ENCODE measurements at places on chromosomes 7 and 10.

DNA sequence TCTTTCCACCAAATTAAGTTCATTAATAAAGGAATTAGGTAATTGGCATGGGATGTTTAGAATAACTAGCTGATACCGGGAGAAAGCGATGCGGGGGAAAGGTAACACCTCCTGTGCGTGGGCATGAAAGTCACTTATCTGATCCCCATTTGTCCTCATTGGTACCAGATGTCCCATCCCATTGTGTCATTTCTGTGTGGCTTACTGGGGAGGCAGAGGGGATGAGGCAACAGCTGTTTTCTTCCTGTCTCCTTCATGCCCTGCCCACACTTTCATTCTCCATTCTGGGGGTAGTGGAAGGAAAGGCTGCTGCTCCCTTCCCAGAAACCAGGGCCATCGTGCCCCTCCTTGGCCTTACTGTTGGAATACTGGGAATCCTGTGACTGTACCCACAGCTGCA, 27.1 kb downstream of the EEPD1 start:
- DNase-seq = no peak

- no peak for DNase-seq
These were observed 37.0 kb upstream of the LRRC17 start for GRCh38 chr7:102875700-102876295.

GRCh38 chr7:108480311-108480710, 24.1 kb upstream of the NRCAM start:
- no peak for DNase-seq

GRCh38 chr10:93464776-93465388, 17.3 kb downstream of the MYOF start:
- DNase-seq = no peak

DNA sequence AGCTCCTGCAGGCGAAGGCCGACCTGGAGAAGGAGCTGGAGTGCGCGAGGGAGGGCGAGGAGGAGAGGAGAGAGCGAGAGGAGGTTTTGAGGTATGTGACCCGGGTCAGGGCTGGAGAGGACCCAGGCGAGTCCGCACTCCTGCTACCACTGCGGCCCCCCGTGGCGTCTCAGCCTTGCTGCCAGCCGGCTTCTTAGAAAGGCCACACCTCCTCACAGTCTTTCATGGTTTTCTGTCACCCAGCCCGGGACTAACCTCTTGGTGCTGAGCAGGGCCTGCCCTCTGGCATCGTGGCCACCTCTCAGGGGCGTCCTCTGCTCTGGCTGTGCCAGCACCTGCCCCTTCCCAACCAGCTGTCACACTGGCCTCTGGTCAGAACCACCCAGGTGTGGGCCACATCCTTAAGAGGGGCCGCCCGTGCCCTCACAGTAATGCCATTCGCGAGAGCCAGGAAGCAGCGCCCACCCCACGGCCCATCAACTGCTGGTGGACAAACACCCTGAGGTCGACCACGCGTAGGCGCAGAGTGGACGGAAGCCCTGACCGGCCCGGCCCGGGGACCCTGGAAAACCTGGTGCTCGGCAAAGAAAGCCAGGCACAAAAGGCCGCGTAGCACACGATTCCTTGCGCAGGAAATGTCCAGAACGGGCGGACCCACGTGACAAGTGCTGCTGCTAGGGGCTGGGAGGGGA, 34.4 kb downstream of the IQCE start:
- no peak for DNase-seq

DNA sequence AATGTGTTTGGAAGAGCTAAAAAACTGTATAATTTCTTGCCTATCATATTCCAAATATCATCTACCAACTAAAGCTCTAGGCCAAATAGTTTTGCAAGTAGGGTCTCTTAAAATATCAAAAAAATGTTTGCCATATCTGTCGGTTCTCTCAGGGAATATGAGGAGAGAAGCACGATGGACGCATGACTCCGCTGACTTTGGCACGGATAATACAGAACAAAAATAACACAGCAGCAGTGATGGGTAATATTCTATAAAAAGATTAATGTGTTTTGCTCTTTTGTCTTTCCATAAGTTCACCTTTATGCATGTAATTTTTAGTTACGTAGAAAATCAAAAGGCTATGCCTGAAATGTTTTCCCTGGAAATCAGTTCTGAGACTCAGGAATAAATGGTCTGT, 919 bp upstream of the IDI2 start:
- DNase-seq = no peak

DNA sequence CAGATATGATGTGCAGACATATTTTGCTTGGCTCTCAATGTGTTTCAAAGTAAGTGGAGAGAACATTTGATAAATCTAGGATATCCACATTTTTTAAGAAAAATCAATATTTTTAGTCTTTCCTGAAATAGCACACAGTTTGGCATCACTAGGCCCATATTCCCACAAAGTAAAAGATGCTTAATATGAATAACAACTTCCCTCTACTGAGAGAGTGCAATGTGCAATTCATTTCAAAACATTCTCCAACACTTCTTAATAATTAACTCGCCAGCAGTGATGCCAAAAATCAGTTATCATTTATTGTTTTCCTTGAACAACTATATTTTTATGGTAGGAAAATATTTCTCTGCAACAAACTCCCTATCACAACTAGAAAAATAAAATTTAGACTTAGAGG, 800.2 kb upstream of the MBL2 start:
- no peak for DNase-seq

- no peak for DNase-seq
These were observed 8.2 kb downstream of the LFNG start for GRCh38 chr7:2527505-2528467.

- no peak for DNase-seq
These were observed 50.7 kb downstream of the AKR1D1 start for GRCh38 chr7:138126928-138127327.

- no peak for DNase-seq
These were observed 39.1 kb downstream of the PDE1C start for GRCh38 chr7:32030904-32031692.

GRCh38 chr10:133212853-133213494, 17.0 kb upstream of the UTF1 start:
- DNase-seq = no peak

DNA sequence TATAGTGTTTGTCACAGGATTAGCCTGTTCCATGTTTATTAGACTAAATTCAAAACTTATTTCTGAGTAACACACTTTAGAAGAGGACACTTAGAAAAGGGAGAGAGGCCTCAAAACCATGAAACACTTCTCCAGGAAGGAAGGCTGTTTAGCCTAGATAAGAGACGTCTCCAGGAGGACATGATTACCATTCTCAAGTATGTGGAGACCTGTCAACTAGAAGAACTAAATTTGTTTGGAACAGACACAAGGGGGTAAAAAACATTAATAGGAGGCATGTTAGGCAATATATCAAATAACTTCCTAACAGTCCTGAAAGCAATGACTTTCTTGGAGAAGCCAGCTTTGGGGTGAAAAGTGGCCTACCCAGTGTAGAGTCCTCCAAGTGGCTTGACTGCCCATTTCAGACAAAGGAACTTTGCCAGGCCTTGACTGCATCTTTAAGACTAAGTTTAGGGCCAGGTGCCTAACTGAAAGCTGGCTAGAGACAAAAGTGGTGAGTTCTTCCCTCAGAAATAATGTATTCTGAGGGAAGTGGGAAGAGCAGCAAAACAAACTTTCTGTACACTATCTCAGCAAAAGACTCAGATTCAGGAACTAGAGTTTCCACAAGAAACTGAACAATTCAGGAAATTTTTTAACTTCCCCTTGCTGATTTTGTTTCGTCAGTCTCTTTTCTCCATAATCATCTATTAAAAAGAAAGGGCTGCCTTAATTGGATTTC, 11.8 kb downstream of the NCOA4 start:
- DNase-seq = no peak

GRCh38 chr10:102814453-102814871, 22.8 kb downstream of the CYP17A1 start:
- no peak for DNase-seq

DNA sequence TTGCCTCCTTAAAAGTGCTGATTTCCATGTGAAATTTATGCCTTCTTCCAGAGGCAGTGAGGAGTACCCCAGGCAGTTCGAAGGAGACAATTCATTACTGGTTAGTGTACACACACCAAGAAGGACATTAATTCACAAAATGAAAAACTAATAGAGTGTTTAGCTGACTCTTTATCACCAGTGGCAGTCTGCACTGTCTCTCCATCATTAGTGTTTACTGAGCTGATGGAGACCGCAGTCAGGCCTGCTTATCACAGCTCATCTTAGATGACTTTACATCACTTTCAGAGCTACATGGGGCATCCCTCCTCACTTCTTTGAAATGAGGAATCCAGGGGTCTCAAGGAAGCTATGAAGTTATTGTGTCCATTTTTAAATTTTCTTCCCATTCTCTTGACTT, 155.5 kb upstream of the LRGUK start:
- no peak for DNase-seq

DNA sequence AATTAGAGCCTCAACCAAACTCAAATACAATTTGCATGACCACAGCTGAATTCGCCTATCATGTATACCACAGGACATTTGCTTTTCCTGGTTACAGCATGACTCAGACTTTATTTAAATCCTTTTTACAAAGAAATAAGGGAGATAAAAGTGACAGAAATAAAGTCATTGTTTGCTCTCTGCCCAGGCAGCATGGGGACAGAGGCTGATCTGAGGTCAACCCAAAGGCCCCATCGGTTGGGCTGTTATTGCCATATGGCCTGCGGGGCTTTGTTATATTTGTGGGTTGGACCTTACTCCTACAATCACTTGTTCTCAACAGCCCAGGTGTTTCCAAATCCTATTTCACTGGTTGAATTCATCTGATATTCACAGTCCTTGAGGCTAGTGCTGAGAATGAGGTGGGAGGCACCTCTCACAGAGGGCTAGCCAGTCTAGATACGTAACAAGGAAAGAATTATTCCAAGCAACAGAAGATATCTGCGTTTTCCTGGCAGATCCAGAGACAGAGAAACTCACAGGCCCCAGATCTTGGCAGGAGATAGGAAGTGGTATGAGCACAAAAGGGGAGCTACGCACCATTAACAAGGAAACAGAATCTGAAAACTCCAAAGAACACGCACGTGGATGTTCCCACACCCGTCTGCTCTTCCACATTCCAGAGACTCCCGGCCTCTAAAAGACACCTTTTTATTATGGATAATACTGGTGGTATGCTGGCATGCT, 117.3 kb downstream of the HIPK2 start:
- no peak for DNase-seq

- DNase-seq = no peak
These were observed 380.8 kb upstream of the LRGUK start for GRCh38 chr7:133746305-133746704.

DNA sequence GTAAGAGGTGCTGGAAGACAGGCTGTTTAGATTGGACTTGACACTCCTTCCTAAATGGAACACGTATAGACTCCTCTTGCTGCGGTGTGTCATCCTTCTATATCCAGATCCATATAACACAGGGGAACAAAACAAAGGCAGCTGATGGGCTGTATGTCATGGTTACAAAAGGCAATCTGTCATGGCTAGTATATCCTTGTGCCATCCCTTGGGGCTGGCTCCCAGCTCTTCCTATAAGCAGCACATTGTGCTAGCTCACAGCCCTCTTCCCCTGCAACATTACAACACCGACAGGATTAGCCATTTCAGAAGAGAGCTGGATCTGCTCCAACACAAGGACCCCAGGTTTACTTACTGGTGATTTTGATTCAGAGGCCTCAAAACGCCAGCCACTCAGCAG, 15.3 kb downstream of the LIPK start:
- no peak for DNase-seq

DNA sequence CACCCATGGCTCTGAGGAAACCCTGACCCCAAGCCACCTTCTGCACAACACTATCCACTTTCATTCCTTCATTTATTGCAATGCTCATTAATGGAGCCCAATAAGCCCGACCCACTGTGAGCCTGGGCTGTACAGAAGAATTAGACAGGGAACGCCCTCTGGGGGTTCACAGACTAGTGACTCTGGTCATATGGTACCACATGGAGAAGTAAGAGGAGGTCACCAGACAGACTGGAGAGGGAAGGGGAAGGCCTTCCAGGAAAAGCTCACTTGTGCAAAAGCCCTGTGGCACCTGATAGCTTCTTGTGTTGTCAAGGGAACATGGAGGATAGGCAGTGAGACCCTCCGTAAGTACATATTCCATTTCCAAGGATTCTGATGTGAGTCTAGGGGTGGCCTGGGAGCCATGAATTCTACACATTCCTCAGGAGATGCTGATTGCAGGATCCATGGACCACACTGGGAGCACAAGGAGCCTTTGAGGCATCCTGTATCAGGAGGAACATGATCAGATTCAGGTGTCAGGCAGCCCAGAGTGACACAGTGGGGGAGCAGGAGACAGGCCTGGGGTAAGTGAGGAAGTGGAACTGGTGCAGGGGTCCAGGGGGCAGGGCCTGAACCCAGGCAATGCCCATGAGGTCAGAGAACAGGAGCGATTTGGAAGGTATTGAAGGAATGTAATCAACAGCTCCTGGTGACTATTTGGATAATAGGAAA, 19.9 kb downstream of the TMEM72 start:
- DNase-seq = no peak

GRCh38 chr7:140082770-140083169, 20.0 kb upstream of the PARP12 start:
- DNase-seq = no peak

DNA sequence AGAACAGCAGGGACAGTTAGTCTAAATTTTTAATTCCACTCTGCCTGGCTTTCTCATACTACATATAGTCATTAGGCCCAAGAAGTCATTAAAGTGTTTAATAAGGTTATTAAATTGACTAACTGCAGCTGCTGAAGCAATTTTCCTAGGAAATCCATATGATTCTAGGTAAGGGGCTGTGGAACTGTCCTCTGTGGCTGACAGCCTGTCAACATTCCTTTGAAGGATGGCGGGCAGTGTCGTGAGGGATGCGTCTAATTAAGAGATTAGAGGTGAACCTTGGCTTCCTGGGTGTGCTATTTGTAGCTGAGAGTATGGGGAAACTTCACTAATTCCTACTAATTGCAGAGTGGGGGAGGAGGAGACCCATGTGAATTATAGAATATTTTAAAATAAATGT, 64.6 kb downstream of the SNX10 start:
- DNase-seq = no peak

GRCh38 chr7:44936322-44936721, 42.5 kb downstream of the MYO1G start:
- no peak for DNase-seq

GRCh38 chr10:117546020-117546580, 3.6 kb downstream of the EMX2 start:
- no peak for DNase-seq

DNA sequence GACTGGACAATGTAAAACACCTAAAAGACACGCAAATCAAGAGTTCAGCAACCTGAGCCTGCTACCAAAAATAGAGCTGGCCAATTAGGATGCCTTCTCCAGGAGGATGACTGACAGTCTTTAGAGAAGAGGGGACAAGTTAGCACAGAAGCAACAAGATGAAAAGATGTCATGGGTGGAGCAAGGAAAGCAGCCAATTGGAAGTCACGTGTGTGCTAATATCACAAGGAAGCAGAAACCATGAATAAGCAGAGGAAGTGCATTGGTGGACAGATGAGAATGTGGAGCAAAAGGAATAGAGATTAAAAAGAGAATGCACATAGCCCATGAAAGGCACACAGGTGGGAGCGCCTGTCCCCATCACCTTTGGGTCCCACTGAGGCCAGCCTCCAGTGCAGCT, 148.1 kb downstream of the SLC25A13 start:
- DNase-seq = no peak

All from lung (tissue), 17 donors.